Stimulated activated CD8-positive, alpha-beta memory T cell treated with anti-CD3 and anti-CD28 coated beads, Interleukin-4, amount 100 ng/mL, for 48 hours (primary cell): ENCODE measurements at places on chromosomes 3 and 15.

DNA sequence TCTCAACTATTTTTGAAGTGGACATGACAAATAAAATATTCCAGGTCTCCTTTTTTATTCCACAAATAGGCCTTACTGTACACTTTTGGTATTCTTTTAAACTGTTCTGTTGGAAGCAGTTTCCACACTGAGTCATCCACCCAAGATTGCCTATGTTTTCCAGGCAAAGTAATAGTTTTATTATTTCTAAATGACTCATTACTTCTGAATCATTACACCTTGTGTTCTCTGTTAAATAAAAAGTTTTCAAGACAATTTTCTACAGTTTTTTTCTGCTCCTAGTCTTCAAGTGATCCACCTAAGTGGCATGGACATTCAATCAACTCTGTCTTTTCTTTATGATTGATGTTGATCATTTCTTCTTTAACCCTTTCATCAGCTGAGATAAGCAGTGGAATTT, 26.5 kb downstream of the PPP2R3A start:
- no peak for DNase-seq

DNA sequence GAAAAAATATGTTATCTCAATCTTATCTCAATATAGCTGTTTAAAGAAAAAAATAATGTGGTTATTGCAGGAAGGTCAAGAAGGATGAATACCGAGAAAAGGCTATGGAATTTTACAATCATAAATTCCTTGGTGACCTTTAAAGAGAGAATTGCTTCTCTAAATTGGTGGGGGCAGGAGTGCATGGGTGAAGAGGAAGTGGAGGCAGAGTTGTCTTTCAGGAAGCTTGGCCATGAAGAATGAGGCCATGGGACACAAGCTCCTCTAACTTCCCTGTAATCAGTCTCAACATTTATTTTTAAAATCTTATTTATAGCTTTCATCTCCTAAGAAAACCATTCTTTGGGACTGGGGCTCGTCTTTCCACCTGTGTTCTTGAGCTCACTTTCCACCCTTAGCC, 22.4 kb upstream of the ALDH1A2 start:
- DNase-seq, result no peak

- DNase-seq, result no peak
These were observed 378.3 kb upstream of the RGMA start for GRCh38 chr15:93467337-93467736.

DNA sequence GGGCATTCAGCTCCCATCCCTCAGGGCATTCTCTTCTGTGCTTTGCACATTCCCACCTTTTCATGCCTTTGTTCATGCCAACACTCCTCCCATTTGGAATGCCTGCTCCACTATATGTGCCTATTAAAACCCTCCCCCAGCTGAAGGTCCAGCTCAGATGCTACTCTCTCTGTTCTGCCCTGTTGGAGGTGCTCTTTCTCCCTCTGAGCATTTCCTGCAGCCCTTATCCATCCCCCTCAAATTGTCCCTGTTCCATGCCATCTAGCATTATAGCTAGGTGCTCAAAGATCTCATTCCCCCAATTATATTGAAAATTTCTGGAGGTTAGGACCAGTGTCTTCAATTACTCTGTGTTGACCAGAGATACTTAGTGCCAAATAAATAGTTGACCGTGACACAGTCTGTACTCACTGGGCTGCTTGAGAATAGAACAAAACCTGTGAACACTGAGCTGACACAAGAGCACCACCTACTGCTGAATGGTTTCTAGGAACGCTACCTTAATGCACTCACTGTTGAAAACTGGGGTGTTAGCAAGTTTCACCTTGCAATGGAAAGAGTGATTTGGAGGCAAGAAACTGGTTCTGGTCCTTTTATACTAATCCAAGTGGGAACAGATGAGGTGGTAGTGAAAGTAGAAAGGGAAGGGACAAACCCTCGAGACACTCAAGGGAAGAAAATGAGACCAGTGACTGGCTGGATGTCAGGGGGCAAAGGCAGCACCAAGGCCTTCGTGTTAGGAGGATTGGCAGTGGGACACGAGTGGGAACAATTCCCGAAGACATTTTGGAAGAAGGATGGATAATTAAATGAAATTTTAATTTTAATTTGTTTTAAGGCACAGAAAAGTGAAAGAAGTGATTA, 289.8 kb upstream of the ROPN1 start:
- no peak for DNase-seq

DNA sequence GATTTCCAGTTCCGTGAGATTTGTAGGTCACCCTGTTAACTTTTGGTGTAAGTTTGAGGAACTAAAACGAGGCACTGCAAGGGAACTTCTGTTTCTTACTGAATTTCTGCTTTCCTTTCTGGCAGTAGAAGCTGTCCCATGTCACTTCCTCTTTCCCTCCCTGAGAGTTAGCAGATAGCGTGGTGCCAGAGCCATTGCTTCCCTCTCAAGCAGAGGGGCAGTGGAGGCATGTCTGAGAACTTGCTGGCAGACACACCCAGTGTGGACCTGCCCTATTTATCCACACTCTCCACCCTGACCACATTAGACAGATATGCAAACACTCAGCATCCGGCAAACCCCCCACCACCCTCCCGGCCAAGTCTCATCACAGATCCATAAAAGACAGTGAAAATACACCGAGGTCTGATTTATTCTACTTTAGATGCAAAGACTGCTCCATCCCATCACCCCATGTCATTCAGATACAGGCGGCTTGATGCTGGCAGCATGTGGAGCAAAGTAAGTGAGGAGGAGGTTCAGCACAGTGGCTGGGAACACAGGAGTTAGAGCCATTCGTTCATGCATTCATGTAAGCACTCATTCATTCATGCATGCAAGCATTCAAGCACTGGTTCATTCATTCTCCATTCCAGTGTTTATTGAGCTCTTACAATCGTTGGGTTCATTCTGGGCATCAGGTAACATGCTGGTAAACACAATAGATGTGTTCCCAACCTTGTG, 324.7 kb downstream of the SHQ1 start:
- no peak for DNase-seq

GRCh38 chr15:74955017-74955416, 1.6 kb downstream of the RPP25 start:
- no peak for DNase-seq

GRCh38 chr15:96804754-96805153, 474.3 kb downstream of the NR2F2 start:
- no peak for DNase-seq

GRCh38 chr3:60584250-60584649, 667.0 kb downstream of the FHIT start:
- no peak for DNase-seq

- no peak for DNase-seq
These were observed 4.3 kb downstream of the RLBP1 start for GRCh38 chr15:89217031-89217430.

GRCh38 chr3:31984321-31984720, 2.8 kb downstream of the ZNF860 start:
- no peak for DNase-seq

- DNase-seq, result no peak
These were observed 28.1 kb upstream of the FURIN start for GRCh38 chr15:90840157-90840855.

GRCh38 chr3:161049683-161050248, 55.4 kb downstream of the B3GALNT1 start:
- DNase-seq, result no peak

GRCh38 chr3:35042210-35042991, 596.9 kb upstream of the ARPP21 start:
- DNase-seq, result no peak

DNA sequence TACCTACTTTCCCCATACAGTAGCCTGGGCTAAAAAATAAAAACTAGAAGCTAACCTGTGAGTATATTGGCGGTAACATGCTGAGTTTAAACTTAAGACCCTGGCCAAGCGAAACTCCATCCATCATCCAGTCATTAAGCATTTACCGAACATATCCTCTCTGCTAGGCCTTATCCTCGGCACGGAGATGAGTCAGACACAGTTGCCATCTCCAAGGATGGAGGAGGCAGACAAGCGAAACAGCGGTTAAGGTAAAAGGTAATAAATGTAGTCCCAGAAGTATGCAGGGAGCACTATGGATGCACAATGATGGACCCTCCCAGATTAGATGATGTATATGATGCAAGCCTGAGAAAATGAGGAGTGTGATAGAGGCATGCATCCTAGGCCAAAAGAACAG, 143.6 kb downstream of the RYR3 start:
- no peak for DNase-seq

DNA sequence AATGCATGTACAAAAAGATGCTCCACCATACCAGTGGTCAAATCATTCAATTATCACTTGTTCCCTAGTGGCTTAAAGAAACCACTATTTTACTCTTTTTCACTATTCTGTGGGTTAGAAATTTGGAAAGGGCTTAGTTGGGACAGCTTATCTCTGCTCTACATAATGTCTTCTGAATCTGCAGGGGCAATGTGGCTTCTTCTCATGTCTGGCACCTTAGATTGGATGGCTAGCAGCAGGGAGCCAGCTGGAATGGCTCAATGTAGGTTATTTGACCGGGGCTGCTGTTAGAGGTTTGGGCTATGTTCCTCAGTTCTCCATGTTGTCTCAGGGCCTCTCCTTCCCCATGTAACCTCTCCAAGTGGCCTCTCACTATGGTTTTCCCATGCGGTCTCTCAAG, 57.5 kb upstream of the EPHB1 start:
- DNase-seq, result no peak

DNA sequence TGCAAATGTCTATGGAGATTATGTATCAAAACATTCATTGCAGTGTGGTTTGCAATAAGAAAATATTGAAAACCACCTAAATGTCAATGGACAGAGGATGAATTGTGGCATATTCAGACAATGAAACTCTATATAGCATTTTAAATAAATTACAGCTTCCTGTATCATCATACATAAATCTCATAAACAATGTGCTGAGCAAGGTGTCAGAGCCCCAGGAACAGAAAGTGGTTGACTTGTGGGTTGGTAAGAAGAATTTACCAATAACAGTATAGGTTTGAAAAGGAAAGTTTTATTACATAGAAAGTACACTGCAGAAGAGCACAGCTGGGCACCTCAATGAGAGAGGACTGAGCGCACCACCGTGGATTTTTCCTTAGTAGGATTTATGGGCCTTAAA, 75.2 kb downstream of the ZMAT3 start:
- DNase-seq, result no peak

GRCh38 chr3:109982201-109982600, 644.9 kb upstream of the DPPA4 start:
- no peak for DNase-seq

DNA sequence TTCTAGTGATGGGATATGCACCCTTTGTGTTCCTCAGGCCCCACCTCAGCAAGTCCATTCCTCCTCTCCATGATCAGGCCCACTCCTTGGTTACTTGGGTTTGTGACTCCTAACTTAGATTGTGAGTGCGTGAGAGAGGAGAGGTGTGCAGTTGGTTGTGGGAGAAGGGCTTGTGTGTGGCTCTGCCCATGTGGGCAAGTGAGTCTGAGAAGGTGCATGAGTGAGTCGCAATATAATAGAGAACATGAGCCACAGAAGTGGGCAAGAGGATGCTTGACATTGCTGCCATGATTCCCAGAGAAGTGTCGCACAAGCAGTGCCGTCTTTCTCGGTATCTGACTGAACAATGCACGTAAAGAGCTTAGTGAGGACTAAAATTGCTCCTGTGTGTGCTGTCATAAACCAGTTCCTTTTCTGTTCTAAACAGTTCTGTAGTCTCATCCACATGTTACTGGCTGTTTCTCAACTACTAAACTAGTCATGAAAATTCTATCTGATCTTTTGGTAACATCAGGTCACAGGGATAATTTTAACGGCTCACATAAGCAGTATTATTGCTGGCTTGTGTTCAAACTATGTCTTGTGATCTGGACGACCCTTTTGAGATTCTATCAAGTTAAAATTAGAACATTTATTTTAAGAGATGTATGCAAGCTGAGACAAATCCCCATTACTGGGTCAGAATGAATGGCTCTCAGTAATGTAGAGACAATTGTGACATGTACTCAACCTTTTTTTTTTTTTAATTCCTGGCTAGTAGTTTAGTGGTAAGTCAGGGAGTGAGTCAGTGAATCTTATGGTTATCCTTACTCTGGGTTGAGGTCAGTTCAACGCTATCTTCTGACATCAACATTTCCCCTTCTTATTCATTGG, 25.6 kb downstream of the GYG1 start:
- DNase-seq, result no peak

DNA sequence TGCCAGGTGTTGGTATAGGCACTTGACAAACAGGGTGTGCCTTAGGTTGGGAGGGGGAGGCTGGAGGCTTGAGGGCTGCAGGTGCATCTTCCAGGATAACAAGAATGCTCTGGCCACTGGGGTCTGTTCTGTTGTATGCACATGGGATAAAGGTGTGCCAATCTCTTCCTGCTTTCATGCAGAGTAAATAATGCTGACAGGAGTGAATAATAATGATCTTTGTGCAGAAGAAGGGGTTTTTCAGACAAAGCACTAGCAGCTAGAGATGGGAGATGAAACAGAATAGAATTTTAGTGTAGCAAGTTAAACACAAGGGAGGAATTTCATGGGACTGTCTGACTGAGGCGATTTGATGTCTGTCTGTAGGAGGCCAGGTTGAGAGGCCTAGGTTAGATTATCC, 1.9 kb upstream of the ROPN1 start:
- DNase-seq, result no peak

GRCh38 chr3:150349314-150350097, 58.6 kb upstream of the TSC22D2 start:
- no peak for DNase-seq

DNA sequence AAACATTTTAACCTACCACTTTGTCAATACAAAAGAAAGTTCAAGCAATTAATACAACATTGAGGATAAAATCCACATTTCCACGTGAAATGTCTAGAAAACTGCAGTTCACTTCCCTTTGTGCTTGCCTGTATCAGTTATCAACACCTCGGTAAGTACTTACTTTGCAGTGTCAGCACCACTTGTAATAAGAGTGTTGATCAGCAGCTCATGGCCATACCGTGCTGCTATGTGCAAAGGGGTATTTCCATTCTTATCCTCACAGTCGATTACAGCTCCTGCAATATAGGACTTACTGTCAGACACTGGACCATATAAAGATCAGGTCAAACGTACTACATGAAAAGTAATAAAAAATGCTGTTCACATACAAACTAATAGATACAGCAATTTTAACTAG, 84.4 kb downstream of the ANKRD28 start:
- no peak for DNase-seq

- no peak for DNase-seq
These were observed 541.1 kb downstream of the MECOM start for GRCh38 chr3:169122416-169122815.
